ENCODE measurements at places on chromosomes 11 and 22.

DNA sequence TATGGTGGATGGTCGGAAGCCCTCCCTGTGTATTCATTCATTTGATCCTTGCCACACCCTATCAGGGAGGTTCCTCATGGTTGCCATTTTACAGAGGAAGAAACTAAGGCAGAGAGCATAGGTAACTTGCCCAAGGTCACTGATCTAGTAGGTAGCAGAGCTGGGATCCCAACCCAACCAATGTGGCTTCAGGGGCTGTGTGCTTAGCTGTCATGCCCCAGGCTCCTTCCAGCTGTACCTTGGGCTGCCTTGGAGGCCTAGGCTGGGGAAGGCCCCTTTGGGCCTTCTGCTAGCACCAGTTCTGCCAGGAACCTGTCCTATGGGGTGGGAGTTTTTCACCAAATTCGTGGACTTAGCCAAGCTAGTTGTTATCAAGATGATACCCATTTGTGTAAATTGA is 8.6 kb downstream of the BAD start:
- DNase-seq: no peak

DNA sequence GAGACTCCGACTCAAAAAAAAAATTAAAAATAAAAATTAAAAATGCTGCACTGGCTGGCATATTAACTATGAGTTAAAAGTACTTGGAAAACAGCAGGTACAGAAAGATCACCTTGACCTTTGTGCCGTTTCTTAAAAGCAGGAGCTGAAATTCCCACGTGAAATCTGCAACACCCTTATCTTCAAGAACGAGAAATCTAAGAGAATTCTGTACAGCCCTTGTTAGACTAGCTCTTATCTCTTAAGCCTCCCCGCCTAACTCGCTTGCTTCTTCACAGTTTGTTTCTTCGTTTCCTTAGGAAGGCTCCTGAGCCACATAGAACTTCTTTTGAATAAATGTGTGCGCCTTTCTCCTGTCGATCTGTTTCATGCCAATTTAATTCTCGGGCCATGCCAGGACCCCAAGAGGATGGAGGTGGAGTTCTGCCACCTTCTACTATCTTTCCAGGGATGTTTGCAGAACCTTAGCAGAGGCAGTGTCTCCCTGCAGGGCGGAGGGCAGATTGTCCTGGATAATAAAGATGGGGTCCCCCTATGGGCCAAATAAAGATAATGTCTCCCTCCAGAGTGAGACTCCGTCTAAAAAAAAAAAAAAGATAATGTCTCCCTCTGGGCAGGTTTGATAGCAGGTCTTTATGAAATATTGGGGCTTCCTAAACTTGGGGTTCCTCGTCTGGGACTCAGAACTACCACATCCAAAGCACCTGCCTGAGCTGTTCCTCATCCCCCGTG is 27.4 kb upstream of the SYT8 start:
- DNase-seq: peak; percentile 66

- DNase-seq: no peak
Measured at GRCh38 chr22:39735776-39736175, 157.8 kb downstream of the ENTHD1 start.

- DNase-seq: no peak
Measured at GRCh38 chr11:23836981-23837380, 659.9 kb upstream of the LUZP2 start.

GRCh38 chr11:57322256-57323166 is 2.2 kb downstream of the TNKS1BP1 start:
- no peak for DNase-seq

DNA sequence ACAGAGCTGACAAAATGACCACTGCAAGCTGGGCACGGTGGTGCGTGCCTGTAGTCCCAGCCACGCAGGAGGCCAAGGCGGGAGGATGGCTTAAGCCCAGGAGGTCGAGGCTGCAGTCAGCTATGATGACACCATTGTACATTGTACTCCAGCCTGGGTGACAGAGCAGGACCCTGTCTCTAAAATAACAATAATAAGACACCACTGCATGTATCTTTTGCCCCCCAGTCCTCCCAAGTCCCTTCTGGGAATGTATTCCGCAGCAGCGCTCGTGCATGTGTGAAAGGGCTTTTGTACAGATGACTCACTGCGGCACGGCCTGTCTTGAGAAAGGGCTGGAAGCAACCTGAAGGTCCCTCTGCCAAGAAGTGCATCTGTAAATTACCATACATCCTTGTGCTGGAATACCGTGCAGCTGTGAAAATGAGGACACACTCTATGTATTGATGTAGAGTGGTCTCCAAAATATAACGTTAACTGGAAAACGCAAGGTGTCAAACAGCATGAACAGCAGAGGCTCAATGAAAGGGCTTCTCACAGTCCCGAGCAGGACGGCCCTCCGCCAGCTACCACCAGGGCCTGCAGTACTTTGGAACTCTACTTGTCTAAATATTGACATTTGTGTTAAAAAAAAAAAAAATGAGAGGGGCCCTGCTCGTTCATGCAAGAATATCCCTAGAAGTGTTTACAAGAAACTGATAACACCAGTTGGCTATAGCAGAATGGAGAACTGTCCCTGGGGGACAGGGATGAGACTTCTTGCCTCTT is 9.0 kb upstream of the CDC42EP2 start:
- no peak for DNase-seq

DNA sequence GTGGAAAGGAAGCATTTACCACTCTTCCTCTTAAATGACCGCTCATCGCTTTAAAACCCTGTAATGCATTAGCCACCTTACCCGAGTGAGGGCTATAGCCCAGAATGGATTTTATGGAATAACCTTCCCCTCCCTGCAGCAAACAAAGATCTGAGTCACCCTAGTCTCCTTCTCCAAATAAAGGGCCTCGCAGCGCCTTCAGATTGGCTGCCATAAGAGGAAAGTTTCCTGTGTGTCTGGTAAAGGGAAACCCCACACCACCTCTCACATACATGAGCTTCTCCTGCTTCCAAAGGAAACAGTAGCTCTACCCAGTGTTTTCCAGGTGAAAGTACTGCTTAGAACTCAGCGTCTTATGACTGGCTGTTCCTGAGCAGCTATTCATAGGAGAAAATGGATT is 47.8 kb downstream of the PPP2R1B start:
- no peak for DNase-seq

DNA sequence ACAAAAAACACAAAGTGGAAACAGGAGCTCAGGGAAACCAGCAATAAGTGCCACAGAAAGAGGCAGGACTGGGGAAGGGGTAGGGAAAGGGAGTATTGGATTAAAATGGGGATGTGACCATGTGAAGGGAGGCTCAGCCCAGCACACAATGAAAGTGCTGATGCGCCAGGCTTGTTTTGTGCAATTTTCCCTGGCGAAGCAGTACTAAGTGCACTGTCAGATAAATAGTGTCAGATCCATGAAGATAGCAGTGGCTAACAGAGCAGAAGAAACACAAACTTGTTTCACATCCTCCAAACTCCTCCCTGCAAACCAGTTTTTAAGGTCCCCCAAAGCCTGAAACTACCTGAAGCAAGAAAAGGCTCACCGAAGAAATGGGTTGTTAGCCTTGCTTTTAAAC is 50.7 kb upstream of the RAPSN start:
- DNase-seq: no peak

DNA sequence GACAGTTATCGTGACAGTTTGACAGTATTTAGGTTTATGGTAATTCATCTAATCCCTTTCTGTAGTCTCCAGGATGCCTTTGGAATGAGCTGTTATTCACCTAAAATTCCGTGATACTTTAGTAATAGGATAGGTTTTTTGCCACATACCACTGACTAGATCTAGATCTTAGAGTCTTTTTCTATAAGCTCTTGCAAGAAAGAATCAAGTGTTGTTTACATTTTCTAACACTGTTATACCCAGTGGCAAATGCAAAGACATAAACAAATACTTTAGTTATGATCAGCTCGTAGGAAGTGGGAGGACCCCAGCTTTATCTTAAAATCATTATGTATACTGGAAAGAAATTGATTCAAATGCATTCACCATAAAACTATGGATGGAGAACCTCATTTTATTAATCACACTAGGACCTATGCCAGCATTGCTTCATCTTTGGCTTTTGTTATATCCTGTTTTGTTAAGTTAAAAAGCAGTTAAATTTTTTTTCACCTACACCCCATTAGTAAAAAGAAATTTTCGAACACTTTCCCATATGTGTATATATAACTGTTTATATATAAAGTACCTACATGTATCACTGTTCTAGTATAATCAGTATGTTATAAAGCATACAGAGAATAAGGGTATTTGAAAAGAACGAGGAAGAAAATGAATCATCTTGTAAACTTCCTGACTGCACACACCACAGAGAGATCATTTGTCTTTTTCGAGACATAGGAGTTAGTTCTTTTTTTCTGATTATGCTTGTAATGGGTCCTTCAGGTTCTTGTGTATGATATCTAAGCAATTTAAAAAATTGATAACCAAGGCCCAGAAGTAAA is 60.9 kb downstream of the PDHX start:
- DNase-seq: peak; percentile 50

DNA sequence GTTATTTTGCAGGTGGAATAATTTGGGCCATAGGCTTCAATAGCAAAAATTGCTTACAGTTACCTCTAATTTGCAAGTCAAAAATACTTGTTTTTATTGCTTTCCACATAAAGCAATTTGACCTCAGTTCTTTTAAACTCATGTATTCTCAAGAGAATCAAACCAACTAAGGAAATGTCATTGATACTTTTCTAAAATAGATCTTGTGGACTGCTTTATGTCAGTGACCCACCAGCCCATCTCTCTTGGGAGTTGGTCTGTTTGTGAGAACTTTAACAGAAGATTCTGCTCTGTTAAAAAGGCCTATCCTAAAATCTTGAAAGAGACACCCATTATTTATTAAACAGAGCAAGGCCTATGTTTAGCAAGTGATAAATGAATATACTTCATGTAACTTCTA is 75.2 kb downstream of the DDIAS start:
- DNase-seq: no peak

DNA sequence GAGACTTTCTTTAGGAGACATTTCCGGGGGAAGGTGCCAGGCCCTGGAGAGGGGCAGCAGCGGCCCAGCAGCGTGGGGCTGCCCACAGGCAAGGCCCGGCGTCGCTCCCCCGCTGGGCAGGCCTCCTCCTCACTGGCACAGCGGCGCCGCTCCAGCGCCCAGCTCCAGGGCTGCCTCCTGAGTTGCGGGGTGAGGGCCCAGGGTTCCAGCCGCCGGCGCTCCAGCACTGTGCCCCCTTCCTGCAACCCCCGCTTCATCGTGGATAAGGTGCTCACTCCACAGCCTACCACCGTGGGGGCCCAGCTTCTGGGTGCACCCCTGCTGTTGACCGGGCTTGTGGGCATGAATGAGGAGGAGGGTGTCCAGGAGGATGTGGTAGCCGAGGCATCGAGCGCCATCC is 15.2 kb upstream of the MDK start:
- no peak for DNase-seq

- DNase-seq: no peak
Measured at GRCh38 chr11:44257338-44258189, 52.4 kb downstream of the ALX4 start.

- no peak for DNase-seq
Measured at GRCh38 chr11:88188251-88188931, 13.1 kb upstream of the RAB38 start.

GRCh38 chr22:28710107-28710506 is 30.5 kb upstream of the TTC28 start:
- no peak for DNase-seq

GRCh38 chr11:99065121-99065520 is 44.4 kb downstream of the CNTN5 start:
- no peak for DNase-seq

DNA sequence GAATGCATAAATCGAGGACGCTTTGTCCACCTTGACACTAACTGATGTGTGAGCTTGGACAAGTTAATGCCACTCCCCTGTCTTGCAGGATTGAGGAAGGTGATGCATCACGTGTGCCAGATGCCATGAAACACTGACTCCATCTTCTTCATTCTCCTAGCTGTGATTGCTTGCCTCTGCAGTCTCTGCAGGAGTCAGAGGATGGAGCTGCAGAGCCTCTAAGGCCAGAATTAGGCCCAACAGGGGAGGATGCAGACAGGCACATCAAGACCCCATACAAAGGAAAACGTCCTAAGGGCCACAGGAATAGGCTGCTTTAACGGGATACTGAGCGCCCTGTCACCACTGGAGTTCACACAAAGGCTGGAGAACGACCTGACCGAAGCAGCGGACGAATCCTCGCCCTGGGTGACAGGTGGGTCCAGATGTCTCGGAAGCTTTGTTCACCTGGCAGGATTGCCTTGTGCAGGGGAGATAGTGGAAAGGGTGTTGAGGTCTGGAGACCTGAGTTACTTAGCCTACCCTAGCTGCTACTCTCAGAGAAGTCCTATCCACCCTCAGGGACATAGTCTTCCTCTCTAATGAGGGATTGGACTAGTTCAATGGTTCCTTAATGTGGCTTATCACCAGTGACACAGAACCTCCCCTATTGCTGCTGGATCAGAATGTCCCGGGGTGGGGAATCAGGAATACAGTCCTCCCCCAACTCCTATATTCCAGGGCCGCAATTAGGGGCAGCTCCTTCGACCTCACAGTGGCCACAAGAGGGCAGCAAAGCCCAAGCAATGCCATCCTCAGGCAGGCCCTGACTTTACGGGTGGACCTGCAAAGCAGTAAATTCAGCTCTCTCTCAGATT is 32.4 kb downstream of the DBX1 start:
- DNase-seq: peak; percentile 84

- DNase-seq: peak; percentile 39
Measured at GRCh38 chr22:20243537-20244249, 24.4 kb downstream of the RTN4R start.

GRCh38 chr22:44555597-44555996 is 57.6 kb upstream of the RTL6 start:
- DNase-seq: no peak

GRCh38 chr22:44201665-44202064 is 20.9 kb downstream of the PARVG start:
- DNase-seq: no peak

GRCh38 chr11:9642894-9643293 is 21.0 kb upstream of the SWAP70 start:
- no peak for DNase-seq

DNA sequence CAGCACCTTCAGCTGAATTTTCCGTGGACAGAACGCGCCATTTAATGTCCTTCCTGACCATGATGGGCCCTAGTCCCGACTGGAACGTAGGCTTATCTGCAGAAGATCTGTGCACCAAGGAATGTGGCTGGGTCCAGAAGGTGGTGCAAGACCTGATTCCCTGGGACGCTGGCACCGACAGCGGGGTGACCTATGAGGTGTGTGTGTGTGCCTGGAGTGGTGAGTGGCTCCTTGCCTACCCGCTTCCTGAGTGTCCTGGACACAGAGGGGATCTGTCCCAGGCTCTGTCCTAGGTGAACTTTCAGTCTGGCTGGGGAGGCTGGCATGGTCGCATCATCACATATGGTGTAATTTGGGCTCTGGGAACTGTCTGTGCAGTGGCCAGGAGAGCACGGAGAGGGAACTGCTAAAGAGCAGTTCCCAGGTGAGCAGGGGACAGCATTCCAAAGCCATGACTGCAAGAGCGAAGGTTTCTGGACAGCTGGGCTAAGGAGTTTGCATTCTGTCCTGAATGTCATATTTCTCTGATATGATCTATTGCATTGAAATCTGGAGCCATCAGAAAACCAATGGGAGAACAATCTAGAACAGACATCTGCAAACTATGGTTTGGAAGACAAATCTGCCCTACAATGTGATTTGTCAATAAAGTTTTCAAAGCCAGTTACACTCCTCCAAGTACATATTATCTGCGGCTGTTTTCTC is 104.3 kb downstream of the RRAS2 start:
- DNase-seq: no peak
